ENCODE measurements at places on chromosomes 2 and 18. TPM values are rescaled to one million over a fixed set of nuclear protein-coding genes. Genes with fewer than 3 reads are reported as not detected.

Gene GPBAR1
- 0.19 TPM for total RNA-seq

Gene ABHD1
- 0.29 TPM for total RNA-seq

GRCh38 chr2:67256892-67257291 lies 140.2 kb upstream of the ETAA1 start:
- no peaks in the 10 kb centered on the region for H3K4me1 ChIP-seq
- no peak for DNase-seq
- no peaks in the 10 kb centered on the region for H3K36me3 ChIP-seq
- no peak overlapping the region for H3K27ac ChIP-seq

DNA sequence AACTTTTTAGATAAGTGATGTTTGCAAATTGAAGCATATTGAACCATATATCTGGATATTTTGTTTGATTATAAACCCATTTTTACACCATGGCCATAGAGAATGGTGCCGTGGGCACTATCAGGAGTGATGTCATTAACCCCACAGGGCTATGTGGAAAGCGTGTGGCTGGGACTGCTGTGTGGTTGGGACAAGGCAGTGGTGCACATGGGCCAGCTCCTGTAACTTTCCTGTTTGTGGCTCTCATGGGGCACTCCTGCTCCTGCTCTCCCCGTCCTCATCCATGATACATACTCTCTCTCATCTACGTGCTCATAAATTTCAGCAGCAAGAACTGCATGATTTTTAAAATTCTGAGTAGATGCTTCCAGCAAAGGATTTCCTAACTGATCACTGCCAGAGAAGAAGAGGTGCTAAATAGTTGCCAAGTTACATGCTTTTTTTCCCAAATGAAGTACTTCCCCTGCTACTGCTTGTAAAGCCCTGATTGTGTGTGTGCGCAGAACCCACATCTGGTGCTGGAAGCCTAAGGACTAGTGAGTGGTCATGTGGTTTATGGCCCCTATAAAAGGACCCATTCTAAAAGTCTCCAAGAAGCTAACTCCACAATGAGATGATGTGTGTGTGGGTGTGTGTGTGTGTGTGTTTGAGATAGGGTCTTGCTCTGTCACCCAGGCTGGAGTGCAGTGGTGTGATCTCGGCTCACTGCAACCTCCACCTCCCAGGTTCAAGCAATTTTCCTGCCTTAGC lies 240.8 kb downstream of the NEDD4L start:
- H3K36me3 ChIP-seq = no peaks in the 10 kb centered on the region
- H3K4me3 ChIP-seq = no peak overlapping the region
- no peak for DNase-seq
- H3K27ac ChIP-seq = no peak overlapping the region

Data from activated CD4-positive, alpha-beta memory T cell treated with anti-CD3 and anti-CD28 coated beads for 36 hours (primary cell).